ENCODE measurements at places on chromosomes 16 and 17.

GRCh38 chr16:25157271-25157875 lies 45.8 kb downstream of the LCMT1 start:
- DNase-seq, result no peak

- DNase-seq, result no peak
Measured at GRCh38 chr17:3982541-3983017, 18.3 kb upstream of the ATP2A3 start.

- DNase-seq, result no peak
Measured at GRCh38 chr16:477301-478157, 50.0 kb upstream of the CAPN15 start.

DNA sequence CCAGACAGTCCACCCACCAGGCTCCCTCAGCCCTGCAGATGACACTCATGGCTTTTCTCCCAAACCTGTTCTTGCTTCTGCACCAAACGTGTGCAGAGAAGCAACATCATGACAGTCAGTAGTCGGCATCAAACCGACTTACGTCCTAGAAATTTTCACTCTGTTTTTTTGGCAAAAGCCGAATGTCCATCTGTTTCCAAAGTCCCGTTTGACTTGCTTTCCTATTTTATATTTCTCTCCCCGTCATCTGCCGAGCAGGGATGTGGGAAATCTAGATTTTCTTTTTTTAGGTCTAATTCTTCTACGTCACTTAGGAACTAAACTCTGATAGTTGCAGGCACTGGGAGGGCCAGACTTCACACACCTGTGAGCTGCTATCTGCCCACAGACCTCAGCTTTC lies 104.9 kb downstream of the RMI2 start:
- DNase-seq, result no peak

- DNase-seq, result no peak
Measured at GRCh38 chr16:9929313-9929712, 252.9 kb downstream of the GRIN2A start.

GRCh38 chr17:48753794-48754499 lies 25.4 kb upstream of the HOXB13 start:
- no peak for DNase-seq

- no peak for DNase-seq
Measured at GRCh38 chr17:57740235-57740528, 4.9 kb downstream of the CCDC182 start.

GRCh38 chr17:14840616-14841231 lies 424.4 kb downstream of the PMP22 start:
- no peak for DNase-seq

DNA sequence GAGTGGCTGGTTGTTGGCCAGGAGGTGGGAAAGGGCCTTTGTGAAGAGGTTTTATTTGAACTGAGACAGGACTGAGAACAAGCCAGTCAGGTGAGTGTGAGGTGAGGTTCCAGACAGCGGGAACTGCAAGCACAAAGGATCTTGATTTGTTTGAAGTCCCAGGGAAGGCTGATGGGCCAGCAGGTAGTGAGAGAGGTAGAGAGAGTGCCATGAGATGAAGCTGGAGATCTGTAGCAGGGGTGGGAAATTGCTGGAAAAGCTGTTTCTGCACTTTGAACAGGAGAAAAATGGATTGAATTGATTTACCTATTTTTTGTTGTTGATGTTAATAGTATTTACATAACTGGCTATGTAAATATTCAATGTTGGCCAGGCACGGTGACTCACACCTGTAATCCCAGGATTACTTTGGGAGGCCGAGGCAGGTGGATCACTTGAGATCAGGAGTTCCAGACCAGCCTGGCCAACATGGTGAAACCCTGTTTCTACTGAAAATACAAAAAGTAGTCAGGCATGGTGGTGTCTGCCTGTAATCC lies 7.7 kb upstream of the DCTPP1 start:
- no peak for DNase-seq

DNA sequence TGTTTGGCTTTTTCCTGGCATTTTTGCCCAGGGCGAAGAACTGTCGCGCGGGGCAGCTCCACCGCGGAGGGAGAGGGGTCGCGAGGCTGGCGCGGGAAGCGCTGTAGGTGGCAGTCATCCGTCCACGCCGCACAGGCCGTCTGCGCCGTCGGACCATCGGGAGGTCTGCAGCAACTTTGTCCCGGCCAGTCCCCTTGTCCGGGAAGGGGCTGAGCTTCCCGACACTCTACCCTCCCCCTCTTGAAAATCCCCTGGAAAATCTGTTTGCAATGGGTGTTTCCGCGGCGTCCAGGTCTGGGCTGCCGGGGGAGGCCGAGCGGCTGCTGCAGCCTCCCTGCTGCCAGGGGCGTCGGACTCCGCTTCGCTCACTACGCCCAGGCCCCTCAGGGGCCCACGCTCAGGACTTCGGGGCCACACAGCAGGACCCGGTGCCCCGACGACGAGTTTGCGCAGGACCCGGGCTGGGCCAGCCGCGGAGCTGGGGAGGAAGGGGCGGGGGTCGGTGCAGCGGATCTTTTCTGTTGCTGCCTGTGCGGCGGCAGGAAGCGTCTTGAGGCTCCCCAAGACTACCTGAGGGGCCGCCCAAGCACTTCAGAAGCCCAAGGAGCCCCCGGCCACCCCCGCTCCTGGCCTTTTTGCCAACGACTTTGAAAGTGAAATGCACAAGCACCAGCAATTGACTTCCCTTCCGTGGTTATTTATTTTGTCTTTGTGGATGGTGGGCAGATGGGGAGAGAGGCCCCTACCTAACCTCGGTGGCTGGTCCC lies 2.3 kb upstream of the CBX4 start:
- DNase-seq, result no peak

DNA sequence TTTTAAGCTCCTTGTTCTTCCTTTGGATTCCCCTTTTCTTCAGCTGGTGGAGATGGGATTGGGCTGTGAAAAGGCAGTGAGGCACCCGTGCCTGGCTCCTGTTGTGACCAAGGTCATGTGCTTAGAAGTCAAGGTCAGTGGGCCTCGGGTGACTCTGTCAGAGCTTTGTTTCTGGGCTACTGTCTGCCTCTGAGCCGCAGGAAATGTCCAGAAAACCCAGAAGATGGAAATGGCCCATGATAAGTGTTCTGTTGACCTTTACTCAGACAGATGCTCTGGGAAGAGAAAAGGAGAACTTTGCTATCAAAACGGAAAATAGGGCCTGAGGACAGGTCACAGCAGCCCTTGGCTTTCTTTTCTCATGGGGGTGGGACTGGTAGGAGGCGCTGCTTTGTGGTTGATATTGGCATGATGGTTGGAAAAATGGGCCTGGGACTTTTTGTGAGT lies 2.9 kb downstream of the ABCC1 start:
- no peak for DNase-seq

DNA sequence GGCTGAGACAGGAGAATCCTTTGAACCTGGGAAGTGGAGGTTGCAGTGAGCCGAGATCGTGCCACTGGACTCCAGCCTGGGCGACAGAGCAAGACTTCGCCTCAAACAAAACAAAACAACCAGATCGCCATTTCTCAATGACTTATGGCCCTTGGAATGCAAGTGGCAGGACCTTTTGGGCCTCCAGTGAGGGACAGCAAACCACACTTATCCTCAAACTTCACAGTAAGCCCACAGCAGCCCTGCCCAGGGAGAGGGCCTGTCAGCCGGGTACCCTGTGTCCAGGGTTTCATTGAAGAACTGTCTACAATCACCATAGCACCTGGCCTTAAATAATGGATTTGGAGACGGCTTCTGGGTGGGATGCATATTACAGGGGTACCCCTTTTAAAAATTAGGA lies 11.7 kb downstream of the TRAF4 start:
- DNase-seq, result no peak

GRCh38 chr16:81189100-81189664 lies 49.3 kb upstream of the BCO1 start:
- no peak for DNase-seq

GRCh38 chr17:28188841-28189263 lies 130.1 kb upstream of the TMEM97 start:
- DNase-seq, result no peak

DNA sequence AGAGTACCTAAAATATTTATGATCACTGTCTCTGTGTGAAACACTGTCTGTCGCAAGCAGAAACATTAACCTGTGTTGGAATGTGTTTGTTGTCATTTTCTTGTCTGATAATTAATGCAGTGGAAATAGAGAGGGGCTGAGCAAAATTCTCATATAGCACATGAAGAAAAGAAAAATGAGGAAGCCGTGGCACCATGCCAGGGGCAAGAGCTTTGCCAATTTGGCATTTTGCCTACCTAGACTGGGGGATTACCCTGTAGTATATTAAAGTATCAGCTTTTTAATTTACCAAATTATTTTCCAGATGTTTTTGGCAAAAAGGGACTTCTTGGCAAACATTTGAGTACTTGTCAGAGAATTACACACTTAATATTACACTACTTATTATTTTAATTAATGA lies 1326.6 kb upstream of the GOT2 start:
- no peak for DNase-seq

GRCh38 chr16:58537124-58537906 lies 22.0 kb downstream of the SETD6 start:
- no peak for DNase-seq

DNA sequence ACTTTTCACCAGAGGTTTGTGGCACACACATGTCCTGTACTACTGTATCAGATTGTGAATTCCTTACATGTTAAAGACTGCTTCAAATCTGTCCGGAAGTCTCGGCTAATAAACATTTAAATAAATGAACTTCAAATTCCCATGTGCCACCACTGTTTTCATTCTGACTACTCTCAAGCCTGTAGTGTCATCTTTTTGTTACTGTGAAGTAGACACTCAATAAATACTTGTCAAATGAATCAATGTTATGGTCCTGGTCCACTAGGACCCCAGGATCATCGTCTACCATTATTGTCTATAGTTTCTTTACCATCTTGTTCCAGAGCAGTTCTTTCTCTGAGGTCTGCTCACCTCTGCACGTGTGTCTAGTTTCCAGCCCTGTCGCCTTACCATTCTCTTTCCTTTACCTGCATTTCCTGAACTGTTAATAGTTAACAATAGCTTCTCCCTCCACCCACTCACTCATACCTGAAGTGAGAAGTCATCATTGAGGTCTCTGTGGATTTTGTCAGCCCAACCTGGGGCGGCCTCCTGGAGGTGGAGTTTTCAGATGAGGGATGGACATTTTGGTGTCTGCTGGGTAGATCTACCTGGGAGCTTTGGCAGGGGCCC lies 333.0 kb downstream of the SEC14L1 start:
- no peak for DNase-seq

DNA sequence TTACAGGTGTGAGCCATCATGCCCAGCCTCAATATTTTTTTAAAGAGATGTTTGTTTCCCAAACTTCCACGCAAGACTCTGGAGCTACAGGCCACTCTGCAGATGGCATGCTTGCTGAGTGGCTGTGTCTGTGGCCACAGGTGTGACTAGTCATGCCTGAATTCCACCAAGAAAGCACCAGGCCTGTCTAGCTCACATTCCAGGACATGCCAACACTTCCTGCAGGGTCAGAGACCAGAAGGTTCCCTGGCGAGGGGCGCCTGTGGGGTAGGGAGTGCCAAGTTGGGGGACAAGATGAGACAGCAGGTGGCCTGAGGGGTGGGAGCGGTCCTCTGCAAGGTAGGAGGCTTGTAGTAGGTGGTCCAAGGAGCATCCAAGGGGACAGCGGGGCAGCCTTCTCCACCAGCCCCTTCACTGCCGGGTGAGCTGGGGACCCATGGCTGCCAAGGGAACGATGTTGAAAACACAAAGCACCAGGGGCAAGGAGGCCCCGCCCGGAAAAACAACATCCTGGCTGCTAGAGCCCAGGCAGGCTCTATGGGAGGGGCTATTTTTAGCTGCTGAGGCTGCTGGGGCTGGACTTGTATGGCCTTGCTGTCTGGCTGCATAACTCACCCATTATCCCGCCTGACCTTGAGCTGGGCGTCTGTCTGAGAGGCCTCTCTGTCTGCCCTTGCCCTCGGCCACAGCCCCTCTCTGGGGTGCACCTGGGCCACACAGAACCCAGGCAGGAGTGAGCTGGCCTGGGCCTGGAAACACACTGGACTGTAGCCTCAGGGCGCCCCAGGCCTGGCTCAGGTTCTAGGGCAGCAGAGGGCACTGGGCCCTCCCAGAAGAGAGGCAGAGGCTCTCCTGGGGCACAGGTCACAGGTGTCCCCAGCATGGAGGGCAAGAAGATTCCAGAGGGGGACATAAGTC lies 5.7 kb downstream of the TRIM47 start:
- no peak for DNase-seq

GRCh38 chr17:73232587-73233373 lies 28.9 kb downstream of the CPSF4L start:
- DNase-seq, result no peak

GRCh38 chr16:1102921-1103635 lies 7.0 kb upstream of the C1QTNF8 start:
- peak; percentile 35 for DNase-seq

DNA sequence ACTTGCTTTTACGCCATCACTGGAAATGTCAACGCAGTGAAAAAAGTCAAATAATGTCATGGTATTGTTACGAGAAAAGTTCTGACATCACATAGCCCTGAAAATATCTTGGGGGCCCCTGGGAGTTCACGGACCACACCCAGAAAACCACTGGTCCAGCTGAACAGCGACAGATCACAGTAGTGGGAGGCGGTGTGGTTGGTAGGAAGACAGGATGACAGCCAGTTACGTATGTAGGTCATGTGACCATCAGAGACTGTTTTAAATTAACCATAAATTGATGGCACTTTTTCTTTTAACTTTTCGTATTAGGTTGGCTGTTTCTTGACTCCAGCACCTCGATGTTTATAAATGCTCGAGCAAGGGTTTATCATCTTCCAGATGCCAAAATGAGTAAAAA lies 11.9 kb downstream of the ERCC4 start:
- DNase-seq, result no peak

All from activated naive CD8-positive, alpha-beta T cell treated with anti-CD3 and anti-CD28 coated beads, Interleukin-2, amount 50 U/mL, for 16 hours (primary cell).